ENCODE measurements at places on chromosomes 6 and 20. TPM values are rescaled to one million over a fixed set of nuclear protein-coding genes. Genes with fewer than 3 reads are reported as not detected.

Gene OPRM1
- total RNA-seq = not detected

Gene TCF15
- 13.4 TPM for total RNA-seq

Gene IER3
- 11.4 TPM for total RNA-seq

Gene PLN
- 2,342 TPM for total RNA-seq
